Stimulated activated CD4-positive, alpha-beta T cell treated with anti-CD3 and anti-CD28 coated beads, Interleukin-4, amount 100 ng/mL, for 48 hours (primary cell): ENCODE measurements at places on chromosomes 4 and X.
A peak's percentile ranks its signal among the peaks of the same experiment; 100 is the strongest.

DNA sequence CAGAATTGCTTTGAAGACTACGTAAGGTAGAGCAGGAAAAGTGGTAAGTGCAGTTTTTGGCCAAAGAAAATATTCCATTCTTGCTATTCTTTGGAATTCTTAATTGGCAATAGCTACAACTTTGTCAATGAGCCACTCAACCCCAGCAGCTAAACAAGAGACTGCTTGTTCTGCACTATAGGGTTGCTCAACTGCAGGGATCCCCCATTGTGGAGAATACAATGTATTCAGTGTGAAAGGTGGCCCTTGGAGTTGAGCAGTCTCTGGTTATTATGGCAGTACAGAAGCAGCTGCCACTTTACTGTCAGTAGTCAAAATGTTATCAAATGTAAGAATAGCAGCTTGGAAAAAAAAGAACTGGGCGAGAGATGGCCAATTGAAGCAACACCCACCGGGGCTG, 808.7 kb downstream of the CENPC start:
- no peak for DNase-seq

DNA sequence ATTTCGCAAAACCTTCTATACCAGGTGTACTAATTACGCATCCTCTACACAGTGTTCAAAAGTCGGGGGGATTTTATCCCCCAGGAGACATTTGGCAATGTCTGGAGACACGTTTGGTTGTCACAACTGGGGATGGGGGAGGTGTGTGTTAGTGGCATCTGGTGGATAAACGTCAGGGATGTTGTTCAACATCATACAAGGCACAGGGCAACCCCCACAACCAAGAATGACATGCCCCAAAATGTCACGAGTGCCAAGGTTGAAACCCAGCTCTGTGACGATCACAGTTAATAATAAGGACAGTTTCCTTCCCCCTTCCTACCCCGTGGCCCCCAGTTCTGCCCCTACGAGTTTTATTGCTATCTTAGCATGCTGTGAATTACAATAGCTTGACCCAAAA, 15.9 kb upstream of the SEL1L3 start:
- no peak for DNase-seq

DNA sequence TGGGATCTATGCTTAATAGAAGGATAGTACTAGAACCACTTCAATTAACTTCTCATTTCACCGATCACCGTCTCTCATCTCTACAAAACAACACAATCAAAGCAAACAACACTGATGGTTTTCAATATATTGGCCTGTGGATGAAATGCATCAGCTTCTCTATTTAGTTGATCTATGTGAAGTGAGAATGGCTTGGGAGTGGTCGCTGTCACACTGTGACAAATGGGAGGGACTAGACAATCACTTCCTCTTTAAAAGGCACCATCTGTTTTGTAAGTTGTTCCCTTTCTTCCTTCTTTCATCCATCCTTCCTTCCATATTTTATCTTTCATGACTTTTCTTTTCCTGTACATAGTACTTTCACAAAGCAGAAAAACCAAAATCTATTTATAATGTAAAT, 23.9 kb upstream of the NWD2 start:
- no peak for DNase-seq

DNA sequence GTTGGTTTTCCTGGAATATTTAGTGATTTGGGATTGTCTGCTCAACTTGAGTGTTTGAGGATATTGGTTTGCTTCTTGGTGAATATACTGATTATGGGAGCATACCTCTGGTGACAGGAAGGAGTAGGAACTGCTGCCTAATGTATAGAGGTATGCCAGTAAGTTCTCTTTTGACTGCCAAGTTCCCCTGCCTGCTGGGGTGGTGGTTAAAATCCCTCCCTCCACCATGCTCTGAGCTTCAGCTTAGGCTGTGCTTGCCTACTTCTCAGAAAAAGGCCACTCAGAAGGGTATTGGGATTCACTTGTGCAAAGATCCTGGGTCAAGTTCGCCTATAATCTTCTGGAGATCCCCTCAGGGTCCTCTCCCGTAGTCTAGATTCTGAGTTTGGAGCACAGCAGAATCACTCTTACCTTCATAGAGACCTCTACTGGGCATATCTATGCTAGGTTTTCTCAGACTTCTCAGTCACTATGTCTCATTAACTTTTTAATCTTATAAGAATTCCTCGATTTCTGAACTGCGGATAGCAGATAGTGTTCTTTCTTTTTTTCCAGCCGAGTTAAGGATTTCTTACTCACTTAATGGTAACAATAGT, 44.7 kb upstream of the DCK start:
- no peak for DNase-seq

DNA sequence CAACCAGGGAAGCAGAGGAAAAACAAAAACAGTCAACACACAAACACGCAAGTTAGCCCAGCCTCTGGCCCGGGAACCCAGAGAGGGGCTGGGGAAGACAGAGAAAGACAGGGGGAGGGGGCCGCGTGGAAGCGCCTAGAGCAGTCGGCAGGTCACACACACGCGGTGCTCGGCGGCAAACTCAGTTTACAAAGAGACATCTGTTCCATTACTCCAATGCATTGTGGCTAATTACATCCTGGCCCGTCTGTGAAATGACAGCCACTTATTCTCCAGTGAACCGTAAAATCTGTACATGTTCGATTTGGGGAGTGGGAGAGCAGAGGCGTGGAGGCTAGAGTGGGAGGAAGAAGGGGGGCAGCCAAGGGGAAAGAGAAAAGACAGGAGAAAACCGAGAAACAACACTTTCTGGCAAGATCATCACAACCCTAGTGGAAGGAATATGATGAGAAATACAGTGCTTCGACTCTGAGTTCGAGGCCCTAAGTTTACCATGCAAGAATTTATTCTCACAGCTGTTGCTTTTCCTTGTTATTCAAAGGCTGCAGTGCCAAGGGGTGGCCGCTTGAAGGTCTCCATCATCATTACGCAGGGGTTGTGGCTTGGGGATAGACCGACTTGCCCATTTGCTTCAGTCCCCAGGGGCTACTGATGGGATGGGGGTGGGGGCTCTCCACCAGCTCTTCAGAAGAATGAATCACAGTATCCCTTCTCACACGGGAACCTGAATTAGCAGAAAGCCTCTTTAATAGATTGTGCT, 167.7 kb downstream of the MGST2 start:
- no peak for DNase-seq

GRCh38 chr4:33930497-33930896, 2313.8 kb downstream of the ARAP2 start:
- no peak for DNase-seq

- DNase-seq = no peak
Observed at GRCh38 chr4:19014594-19014993, 993.0 kb upstream of the LCORL start.

- DNase-seq = no peak
Observed at GRCh38 chr4:25811841-25812240, 50.9 kb downstream of the SEL1L3 start.

DNA sequence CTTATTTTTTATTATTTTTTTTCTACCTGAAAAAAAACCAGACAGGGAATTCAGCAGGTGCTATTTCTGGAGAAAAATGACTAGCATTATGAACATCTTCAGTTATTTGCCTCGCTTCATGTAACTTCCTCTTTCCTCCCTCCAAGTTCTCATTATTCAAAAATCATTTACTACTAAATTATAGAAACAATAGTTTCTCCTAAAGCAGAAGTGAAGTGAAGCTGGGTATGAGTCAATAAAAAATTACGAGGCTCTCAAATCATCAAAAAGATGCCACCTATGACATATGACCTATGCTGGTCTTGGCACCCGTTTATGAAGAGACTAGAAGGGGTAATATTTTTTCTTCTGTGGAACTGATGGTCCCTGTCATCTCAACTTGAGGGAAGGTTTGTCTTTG, 145.0 kb upstream of the AADAT start:
- DNase-seq = no peak

DNA sequence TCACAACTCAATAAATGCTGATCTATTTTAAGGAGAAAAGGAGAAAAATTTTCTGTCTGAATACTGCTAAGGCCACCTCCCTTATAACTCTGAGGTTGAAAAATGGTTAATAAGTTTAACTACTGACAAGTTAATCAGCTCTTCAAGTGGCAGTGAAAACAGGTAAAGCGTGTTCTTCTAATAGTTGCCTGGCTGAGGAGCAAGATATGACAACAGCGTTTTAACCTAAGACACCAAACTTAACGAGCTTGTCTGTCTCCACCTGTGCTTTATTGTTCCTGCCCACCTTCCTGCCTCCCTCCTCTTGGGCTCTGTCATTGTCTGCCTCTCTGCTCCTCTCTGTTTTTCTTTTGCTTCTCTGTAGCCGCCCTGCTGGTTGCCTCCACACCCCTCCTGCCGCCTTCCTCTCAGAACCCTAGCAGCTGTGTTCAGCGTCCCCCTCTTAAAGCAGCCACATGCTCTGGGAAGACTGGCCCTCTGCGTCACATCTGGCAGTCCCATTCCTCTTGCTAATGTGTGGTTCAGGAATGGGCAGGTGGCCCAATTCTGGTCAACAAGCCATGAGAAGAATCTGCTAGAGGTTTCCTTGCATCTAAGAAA, 4.3 kb upstream of the TSPAN5 start:
- DNase-seq = no peak

DNA sequence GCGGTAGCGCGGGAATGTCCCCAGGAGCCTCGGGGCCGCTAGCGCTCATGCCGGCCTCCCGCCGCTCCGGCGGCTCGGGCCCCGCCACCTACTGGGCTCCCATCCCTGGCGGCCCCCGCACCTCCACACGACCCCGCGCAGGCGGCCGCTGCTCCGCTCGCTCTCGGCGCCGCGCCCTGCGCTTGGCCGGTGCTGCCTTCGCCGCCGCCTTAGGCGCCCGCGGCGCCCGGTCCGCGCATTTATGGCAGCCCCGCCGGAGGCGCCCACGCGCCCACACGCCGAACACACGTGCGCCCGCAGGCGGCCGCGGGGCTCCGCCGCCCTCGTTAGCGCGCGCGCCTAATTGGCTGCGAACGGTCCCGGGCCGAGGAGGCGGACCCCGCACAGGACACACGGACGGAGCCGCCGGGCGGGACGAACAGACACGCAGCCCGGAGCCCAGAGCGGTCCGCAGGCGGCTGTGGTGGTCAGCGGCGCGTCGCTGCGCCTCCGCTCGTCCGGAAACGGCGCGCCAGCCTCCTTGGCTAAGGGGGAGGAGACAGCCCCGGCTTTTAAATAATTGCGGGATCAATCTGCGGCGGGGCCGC, at the start of gene NKX1-1:
TSS of gene NKX1-1 (minus strand) at position 49 of the 587 bp plus-strand sequence. CDS start at position 49, 0 bp downstream.
- DNase-seq = no peak

GRCh38 chr4:132642016-132642817, 506.9 kb upstream of the PCDH10 start:
- DNase-seq = no peak

GRCh38 chr4:114317564-114317963, 281.0 kb upstream of the UGT8 start:
- DNase-seq = no peak

DNA sequence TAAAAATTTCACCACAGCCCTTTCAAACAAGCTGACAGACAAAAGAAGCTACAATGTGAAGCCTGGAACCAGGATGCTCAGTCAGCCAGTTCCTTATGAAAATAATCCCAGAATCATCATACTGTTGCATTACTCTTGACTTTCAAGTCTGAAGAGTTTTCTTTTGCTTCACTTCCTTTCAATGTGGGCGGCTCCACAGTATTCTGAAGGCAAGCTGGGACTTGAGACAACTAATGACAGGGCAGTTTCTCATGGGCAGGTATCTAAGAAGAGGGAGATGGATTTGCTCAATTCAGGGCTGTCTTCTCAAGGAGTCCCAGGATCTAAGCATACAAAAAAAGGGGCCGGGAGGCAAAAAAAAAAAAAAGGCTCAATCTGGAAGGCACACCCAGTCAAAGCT, 173.4 kb downstream of the PAPSS1 start:
- no peak for DNase-seq

DNA sequence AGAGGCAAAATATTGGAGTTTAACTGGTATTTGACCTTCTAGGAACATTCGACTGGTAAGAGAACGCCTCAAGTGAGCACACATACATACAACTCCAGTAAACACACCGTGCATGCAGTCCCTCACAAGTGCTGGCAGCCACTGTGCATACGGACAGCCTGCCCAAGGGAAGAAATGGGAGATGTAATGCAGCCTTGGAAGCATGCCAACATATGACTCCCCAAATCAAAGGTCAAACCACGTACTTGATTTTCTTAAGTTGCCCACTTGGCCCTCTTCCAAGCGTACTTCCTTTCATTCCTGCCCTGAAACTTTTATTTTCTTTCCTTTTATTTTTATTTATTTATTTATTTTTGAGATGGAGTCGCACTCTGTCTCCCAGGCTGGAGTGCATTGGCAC, 206.6 kb downstream of the SPRY1 start:
- DNase-seq = no peak

GRCh38 chr4:143381189-143382118, 44.8 kb downstream of the GAB1 start:
- no peak for DNase-seq

- no peak for DNase-seq
Observed at GRCh38 chr4:27366104-27366823, 505.6 kb downstream of the STIM2 start.

GRCh38 chrX:109399831-109400230, 82.1 kb downstream of the GUCY2F start:
- DNase-seq = no peak

GRCh38 chrX:106450405-106450804, 161.4 kb upstream of the RADX start:
- no peak for DNase-seq

DNA sequence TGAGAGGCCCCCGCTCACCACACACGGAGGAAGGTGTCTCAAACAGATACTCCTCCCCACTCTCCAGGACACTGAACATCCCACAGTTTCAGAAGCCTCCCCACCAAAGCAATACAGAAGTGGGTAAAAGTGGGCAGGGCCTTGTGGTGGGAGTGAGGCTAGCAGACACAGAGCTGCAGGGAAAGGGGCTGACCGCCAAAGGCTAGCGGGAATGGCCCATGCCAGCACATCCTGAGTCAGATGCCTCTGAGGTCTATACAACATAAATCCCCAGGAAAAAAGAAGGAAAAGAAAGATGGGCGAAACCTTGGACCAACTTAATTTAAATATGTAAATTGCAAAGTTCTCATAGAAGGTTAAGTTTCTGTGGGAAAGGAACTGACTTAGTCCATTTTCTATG, 21.9 kb upstream of the ARHGAP10 start:
- DNase-seq = no peak

DNA sequence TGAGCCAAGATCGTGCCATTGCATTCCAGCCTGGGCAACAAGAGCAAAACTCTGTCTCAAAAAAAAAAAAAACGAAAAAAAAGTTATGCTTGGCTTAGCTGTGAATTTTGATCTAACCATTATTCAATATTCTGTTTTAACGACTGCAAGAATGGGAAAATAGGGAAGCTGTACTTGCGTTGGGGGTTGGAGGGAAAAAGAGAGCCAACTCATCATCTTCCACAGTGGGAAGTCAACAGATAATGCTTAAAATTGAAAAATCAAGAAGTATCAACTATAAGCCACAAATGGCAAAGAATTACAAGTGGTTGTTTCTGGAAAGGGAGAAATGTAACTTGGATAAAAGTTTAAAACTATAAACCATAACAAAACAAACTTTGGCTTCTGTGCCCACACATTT, 2.9 kb downstream of the TEC start:
- DNase-seq = no peak

- peak; percentile 42 for DNase-seq
Observed at GRCh38 chr4:70601422-70602039, 9.5 kb downstream of the AMBN start.
